ENCODE measurements at places on chromosomes 2 and 18. TPM values are rescaled to one million over a fixed set of nuclear protein-coding genes. Genes with fewer than 3 reads are reported as not detected.

Gene TWIST2
- total RNA-seq = 45.2 TPM

Gene ASAP2
- 15.1 TPM for total RNA-seq

Gene ZNF2
- 9.8 TPM for total RNA-seq

Gene RGPD3
- total RNA-seq = 0.09 TPM

Gene EFR3B
- total RNA-seq = 1.4 TPM

Gene CPLX4
- total RNA-seq = not detected

Gene ITGA4
- 18.3 TPM for total RNA-seq

Gene FAM228A
- total RNA-seq = 0.18 TPM

Gene SERPINB13
- not detected for total RNA-seq

Gene EML4
- total RNA-seq = 42.8 TPM

Gene SPDYA
- total RNA-seq = 0.71 TPM

Gene ALKAL2
- total RNA-seq = not detected

Gene SNRPD1
- total RNA-seq = 11.9 TPM

Gene PPP4R3B
- total RNA-seq = 34.6 TPM

Gene ST8SIA3
- not detected for total RNA-seq

Gene STPG4
- total RNA-seq = 0.37 TPM

Gene INPP5D
- total RNA-seq = 0.46 TPM

Gene PSMA8
- not detected for total RNA-seq

Gene GAD1
- 0.28 TPM for total RNA-seq

Gene LYPD6
- total RNA-seq = 0.57 TPM

Gene KIAA2012
- under 0.01 TPM for total RNA-seq

Gene KCNE4
- total RNA-seq = 43.9 TPM

Gene SPATA3
- total RNA-seq = not detected

Gene NCKAP5
- total RNA-seq = 4.3 TPM

Gene TMEM163
- total RNA-seq = not detected

Gene NGEF
- total RNA-seq = 0.74 TPM

Gene PTPRM
- 72.0 TPM for total RNA-seq

Gene OTOS
- total RNA-seq = not detected

Gene HOXD3
- 0.14 TPM for total RNA-seq

Gene SPP2
- not detected for total RNA-seq

Gene NAT8
- total RNA-seq = not detected

Gene CFC1
- not detected for total RNA-seq

Gene APCDD1
- 0.09 TPM for total RNA-seq

Gene UGT1A5
- total RNA-seq = not detected

Gene AGXT
- total RNA-seq = not detected

Gene AFG3L2
- total RNA-seq = 39.3 TPM

Gene DYSF
- 0.65 TPM for total RNA-seq

Gene PID1
- total RNA-seq = 28.3 TPM

Gene GBX2
- not detected for total RNA-seq

Gene TCF7L1
- total RNA-seq = 1.00 TPM

Gene TRIM54
- not detected for total RNA-seq

Gene SLC14A1
- 27.6 TPM for total RNA-seq

Gene CYTIP
- total RNA-seq = not detected

Gene ACADL
- total RNA-seq = 0.37 TPM

Gene CRIM1
- 218 TPM for total RNA-seq

Gene KCNK3
- 0.28 TPM for total RNA-seq

Gene HES6
- total RNA-seq = 0.92 TPM

Measured in smooth muscle cell of bladder (primary cell).